Fibroblast of skin of abdomen (primary cell): ENCODE measurements at places on chromosomes 5 and 9.

- DNase-seq, result no peak
Observed at GRCh38 chr9:101229606-101230005, 155.2 kb downstream of the BAAT start.

- DNase-seq, result no peak
Observed at GRCh38 chr9:19231126-19231903, 822 bp downstream of the DENND4C start.

DNA sequence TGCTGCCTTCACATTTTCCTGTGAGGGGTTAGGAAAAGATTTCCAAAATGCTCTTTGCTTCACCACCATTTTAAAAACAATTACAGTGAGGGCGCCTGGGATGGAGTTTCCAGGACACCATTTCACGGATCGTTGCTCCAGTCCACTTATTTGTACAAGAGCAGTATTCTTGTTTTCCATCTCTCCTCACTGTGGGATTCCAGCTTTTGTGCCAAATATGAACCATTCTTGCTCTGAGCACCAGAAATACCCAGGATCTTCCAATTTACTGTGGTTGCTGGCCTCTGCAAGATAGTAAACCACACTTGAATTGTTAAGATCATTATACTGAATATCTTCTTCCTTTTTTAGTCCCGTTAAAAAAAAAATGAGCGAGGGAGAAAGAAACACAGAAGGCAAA is 899.5 kb downstream of the TLE1 start:
- peak; percentile 12 for DNase-seq

DNA sequence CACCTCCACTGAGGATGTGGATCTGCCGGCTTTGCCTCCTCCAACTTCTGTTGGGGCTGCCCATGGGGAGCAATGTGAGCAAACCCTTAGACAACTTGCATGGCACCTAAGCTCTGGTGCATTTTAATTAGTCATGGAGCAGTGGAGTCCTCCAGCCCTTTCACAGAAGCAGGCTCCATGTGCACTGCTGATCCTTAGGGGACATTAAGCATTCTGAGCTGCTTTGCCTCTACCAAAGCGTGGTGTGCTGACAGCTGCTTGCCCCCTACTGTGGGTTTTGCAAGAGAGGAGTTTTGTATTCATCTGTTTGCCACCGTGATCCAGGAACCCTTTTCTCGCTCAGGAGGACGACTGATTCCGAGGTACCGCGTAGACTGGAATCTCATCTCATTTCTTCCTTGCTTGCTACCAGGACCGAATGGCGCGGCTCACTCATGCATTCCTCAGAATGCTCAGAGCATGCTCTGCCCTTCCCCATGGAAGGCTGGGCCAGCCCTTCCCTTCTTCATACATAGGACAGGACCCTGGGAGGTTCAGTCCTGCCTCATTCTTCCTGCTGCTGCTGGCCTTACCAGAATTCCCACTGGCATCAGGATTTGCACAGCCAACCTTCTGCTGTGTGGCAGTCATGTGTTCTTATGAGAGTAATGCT is 432.5 kb downstream of the GADD45G start:
- DNase-seq, result no peak

GRCh38 chr5:88660947-88661805 is 221.8 kb downstream of the MEF2C start:
- DNase-seq, result peak; percentile 71

- no peak for DNase-seq
Observed at GRCh38 chr5:143187495-143187894, 216.0 kb downstream of the NR3C1 start.

GRCh38 chr5:148556835-148557234 is 97.5 kb downstream of the HTR4 start:
- no peak for DNase-seq

DNA sequence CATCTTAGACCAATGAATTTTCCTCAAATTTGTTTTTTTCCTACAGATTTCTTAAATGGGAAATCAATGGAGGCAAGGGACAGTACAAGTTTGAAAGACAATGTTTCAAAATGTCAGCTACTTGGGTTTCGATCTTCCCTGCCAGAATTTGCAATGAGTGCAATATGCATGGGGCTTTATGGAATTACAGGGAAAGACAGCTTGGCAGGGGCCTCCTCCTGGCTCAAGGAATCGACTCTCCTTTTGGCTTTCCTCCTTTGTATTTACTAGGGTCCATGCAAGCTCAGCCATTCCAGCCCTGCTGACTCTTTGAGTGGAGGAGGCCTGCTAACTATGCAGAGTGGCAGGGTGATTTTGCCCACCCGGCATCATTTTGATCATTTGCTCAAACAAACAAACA is 63.2 kb downstream of the MED27 start:
- no peak for DNase-seq

GRCh38 chr5:161775891-161776290 is 72.0 kb upstream of the GABRA1 start:
- no peak for DNase-seq

DNA sequence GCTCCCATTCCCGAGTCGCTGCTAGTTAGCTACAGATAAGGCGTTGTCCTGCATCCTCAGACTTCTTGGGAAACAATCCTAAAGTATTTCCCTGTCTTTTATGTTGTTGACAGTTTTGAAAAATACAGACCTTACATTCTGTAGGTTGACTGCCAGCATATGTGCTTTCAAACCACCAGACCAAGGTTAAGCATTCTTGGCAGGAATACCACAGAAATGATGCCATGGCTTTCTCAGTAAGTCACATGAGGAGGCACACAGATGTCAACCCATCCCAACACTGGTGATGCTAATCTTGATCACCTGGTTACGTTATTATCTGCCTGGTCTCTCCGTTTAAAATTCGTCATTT is 871 bp downstream of the GLE1 start:
- DNase-seq, result peak; percentile 40

GRCh38 chr9:12785260-12785770 is 10.5 kb downstream of the LURAP1L start:
- peak; percentile 27 for DNase-seq

DNA sequence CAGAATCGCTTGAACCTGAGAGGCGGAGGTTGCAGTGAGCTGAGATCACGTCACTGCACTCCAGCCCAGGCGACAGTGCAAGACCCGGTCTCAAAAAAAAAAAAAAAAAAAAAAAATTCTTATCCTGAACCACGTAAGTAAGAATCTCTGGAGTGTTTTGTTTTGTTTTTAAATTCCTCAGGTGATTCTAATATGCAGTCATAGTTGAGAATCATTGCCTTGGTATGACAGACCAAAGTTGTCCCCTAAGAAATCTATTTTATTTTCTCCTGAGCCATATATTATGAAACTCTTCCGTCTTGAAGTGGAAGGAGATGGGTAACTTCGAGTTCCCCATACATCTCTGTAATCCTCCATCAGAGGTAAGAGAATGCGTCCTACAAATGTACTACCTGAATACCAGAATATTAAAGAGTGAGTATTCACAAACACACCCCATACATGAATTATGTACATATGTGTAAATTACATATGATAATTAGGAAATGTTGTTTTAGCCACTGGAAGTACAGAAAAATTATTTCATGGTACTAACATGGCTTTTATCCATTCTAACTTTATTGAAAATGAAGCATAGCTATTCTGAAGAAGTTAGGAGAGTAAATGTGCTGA is 26.7 kb upstream of the SVEP1 start:
- peak; percentile 46 for DNase-seq

DNA sequence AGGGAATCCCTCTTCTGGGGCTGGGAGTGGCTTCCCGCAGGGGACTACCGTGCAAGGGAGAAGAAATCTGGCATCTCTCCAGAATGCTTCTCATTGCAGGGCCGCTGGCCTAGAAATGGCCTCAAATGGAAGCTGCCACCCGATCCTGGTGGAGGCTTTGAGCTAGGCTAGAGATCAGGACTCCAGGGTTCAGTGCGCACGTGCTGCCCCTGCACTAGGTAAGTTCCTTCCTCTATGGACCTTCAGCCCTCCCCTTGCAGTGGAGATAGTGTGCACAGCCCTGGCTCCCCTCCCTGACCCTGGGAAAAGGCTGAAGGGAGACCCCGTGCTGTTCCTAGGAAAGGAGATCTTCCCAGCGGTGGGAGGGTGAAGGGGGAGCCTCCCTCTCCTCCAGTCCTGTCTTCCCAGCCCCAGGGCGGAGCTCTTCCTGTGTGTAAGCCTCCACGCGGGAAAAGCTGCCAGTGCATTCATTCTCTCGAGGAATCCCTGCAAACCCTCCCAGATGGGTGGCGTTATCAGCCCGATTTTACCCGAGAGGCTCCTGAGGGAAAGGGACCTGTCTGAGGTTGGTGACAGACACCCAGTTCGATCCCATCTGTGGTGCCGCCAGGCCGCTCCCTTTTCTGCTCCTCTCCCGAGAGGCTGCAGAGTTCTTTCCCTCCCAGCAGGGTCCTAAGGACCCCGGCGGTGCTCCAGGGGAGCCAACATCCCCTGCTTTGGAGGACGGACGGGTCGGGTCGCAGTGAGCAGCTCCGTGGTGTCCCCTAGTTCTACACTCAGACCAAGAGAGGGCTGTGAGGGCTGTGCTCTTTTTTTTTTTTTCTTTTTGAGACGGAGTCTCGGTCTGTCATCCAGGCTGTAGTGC is 1.4 kb upstream of the CERCAM start:
- DNase-seq, result peak; percentile 40

GRCh38 chr5:61319388-61320146 is 12.5 kb upstream of the ZSWIM6 start:
- no peak for DNase-seq

- no peak for DNase-seq
Observed at GRCh38 chr5:174423558-174423957, 300.8 kb upstream of the MSX2 start.

DNA sequence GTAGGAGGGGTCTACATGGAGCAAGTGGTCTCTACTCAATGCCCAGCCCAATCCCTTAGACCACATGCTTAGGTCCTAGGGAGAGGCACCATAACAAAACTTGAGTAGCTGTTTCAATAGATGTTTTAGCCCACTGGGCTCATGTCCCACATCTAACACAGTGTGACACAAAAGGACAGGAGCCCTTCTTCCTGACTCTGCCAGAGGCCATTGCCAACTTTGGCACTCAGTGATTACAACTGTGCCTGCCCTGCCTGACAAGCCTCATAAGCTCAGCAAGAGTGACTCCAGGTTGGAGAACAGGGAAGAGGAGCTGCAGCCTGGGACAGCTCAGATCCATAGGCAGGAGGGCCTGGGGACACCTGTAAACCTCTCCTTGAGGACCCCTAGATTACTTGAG is 230.8 kb downstream of the ENC1 start:
- DNase-seq, result no peak

DNA sequence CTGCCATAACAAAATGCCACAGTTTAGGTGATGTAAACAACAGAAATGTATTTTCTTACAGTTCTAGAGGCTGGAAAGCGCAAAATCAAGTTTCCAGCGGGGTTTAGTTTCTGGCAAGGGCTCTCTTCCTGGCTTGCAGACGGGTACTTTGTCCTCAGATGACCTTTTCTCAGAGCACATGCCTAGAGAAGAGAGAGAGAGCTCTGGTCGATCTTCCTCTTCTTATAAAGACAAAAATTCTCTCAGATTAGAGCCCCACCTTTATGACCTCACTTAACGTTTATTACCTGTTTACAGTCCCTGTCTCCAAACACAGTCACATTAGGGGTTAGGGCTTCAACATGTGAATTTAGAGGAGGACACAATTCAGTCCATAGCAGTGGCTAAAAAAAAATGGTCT is 119.7 kb downstream of the CETN3 start:
- peak; percentile 22 for DNase-seq

DNA sequence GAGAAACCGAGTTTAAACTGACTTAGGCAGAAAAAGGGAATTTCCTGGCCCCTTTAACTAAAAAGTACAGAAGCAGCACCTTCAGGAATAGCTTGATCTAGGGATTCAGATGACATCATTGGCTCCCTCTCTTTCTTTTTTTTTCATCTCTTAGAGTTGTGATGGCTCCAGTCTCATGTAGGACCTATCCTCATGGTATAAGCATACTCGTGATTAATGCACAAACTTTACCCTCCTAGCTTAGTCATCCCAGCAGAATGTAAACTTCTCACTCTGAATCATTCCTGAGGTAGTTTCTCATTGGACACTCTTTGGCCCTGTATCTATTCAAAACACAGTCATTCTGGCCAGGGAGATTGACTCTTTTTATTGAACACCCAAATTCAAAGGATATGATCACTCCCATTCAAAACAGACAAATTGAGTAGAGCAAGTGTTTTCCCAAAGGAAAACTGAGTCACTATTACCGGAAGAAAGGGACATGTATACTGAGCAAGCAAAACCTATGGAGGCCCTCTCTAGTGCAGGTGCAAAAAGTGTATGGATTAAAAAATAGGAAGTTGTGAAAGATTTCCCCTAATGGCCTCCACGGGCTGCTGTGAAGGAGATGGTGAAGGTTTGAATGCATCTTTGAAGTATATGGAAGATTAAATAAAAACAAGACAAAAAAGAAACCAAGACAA is 27.6 kb upstream of the SMIM23 start:
- peak; percentile 92 for DNase-seq

DNA sequence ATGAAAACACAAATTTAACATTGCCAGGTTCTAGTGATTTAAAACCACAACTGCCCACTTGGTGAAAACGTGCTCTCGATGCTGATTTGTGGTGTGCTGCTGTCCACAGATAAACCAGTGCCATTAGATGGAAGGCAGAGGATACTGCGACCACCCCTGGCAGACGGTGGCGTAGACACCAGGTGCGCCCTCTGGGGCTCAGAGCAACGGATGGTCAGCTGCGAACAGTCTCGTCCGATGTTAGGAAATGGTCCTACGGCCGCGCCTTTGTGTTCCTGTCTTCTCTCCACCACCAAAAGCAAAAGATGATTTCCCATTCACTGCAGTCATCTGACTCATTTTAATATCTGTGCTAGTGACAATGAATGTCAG is 43.2 kb downstream of the UBE2QL1 start:
- DNase-seq, result no peak

- peak; percentile 84 for DNase-seq
Observed at GRCh38 chr5:177378884-177379883, 5.0 kb upstream of the SLC34A1 start.

GRCh38 chr9:126565336-126566128 is 48.2 kb upstream of the LMX1B start:
- no peak for DNase-seq

DNA sequence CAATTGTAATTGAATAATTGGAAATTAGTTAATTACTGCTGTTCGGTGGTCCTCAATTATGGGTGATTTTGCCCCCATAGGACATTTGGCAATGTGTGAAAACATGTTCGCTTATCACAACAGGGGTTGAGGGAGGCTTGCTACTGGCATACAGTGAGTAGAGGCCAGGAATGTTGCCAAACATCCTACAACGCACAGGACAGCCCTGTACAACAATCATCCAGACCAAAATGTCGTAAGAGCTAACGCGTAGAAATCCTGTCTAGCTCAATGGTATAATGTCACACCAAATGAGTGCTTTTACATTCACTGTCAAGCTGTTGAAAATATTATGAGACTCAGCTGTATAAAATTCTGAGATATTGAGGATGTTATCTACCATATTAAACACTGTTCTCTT is 464.4 kb upstream of the TUSC1 start:
- no peak for DNase-seq

- DNase-seq, result peak; percentile 91
Observed at GRCh38 chr5:72224946-72225463, 95.0 kb downstream of the MRPS27 start.

GRCh38 chr9:133584559-133585476 is 24.4 kb downstream of the FAM163B start:
- no peak for DNase-seq

GRCh38 chr5:147452165-147452811 is 57.6 kb downstream of the DPYSL3 start:
- DNase-seq, result no peak

GRCh38 chr9:38281917-38282316 is 110.6 kb upstream of the ALDH1B1 start:
- DNase-seq, result no peak
